ENCODE measurements at places on chromosomes 6 and 20. TPM values are rescaled to one million over a fixed set of nuclear protein-coding genes. Genes with fewer than 3 reads are reported as not detected.

DNA sequence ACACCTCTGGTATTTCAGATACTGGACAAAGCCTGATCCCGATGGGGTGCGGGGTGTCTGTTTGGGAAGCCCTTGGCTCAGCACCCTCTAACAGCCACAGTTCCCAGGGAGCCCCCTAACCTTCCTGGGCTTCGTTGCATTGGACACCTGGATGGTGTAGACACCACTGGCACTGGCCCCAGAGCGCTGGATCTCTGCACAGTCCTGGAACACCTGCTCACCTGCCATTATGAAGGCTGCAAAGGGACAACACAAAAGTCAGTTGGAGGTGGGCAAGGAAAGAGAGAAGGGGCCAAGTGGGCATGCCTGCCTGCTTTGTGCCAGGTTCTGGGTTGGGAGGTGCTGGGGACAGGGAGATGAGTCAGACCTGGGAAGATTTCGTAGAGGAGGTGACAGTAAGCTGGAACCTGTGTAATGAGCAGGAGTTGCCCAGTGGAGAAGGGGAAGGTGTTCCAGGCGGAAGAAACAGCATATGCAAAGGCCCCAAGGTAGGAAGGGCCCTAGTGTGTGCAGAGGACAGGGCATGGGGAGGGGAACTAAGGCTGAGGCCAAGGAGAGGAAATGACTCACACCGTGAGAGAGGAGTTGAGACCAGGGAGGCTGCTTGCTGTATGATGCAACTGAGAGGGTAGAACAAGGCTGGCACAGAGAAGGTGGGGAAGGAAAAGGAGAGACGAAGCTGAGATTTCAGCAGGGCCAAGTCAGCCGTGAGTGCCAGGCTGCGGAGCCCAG, 34.9 kb downstream of the ANGPT4 start:
- no peak for DNase-seq

The THBD gene
- 7.0 TPM for polyA plus RNA-seq

DNA sequence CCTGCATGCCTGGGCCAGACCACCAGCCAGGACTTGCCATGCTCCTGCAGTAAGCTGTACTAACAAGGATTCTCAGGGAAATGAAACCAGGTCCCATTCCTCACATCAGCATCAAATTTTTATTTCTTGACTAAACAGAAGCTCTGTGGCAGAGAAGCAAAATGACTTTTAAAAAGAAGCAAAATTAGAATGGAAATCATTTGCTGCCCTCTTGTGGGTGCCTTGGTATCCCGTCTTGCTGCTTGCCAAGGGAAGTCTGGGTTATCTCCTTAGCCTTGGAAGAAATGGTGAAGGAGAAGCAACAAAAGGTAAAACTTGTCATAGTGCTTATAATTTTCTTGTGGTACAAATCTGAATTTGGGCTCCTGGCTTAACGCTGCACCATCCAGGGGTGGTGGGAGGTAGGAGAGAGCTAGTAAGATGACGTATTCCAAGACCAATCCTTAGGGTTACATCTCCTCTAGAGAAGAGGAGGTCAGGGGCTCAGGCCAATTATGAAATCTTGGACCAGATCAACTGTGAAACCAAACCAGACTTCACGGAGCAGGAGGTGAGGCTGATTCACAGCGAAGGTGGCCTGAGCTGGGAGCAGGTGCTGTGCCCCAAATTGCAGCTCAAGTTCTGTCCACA, 107.5 kb downstream of the FAXC start:
- DNase-seq: no peak

The ADGRG6 gene
- 28.3 TPM for polyA plus RNA-seq

DNA sequence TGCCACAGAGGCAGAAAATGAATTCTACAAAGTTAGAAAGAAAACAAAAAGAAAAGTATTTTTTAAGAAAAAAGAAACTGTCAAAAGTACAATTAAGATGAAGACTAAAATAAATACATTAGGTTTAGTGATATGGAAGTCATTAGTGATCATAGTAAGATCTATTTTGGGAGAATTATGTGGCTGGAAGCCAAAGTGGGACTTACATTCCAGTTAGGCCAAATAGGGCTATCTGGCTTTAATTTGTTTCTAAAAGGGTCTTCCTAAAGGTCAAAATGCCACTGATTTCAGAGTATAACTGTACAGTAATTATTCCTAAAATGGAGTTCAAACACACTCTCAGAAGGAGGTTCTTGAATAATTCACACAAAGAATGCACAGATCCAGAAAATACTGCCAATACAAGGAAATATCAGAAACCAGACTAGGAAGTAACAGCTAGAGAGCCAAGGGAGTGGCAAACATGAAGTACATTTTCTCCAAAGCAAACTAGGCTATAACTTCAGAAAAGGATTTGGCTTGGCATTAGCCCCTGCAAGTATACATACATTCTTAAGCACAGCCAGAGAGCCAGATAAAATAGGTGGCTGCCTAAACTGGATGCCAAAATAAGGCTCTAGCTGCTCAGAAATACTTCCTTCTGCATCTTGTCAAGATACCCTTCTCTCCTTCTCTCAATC, 45.3 kb downstream of the PDSS2 start:
- DNase-seq: no peak

The WFDC10B gene
- polyA plus RNA-seq: not detected

GRCh38 chr6:8391934-8392333, 43.4 kb downstream of the SLC35B3 start:
- DNase-seq: no peak

DNA sequence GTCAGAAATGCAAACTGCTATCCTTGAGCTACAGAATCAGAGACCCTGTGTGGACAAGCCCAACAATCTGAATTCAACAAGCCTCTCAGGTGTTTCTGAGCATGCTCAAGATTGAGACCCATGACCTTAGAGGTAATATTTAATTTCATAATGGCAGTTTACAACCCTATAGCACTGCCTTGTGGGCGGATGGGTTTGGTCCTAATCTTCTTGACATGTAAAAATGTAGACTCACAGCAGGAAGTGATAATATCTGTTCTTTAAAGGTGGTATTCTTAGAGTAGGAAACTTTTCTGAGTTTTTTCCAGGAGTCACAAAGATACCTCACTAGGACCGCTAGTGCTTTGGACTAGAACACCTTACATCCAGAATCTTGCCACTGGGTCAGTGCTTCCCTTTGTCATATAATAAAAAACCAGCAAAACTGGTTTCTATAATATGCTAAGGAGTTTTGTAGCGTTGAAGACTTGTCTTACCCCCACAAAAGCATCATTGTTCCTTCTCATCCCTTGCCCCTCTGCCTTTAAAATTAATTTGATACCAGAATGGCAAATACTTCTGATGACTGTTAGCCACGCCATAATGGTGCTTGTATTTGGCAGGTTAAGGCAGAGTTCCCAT, 52.6 kb downstream of the E2F3 start:
- DNase-seq: no peak

GRCh38 chr6:22363714-22364239, 66.9 kb upstream of the PRL start:
- no peak for DNase-seq

- no peak for DNase-seq
These were observed 11.4 kb downstream of the TAGAP start for GRCh38 chr6:159033160-159034049.

The TDRD6 gene
- 1.1 TPM for polyA plus RNA-seq

GRCh38 chr6:136979206-136979605, 57.1 kb downstream of the SLC35D3 start:
- no peak for DNase-seq

The ASIP gene
- not detected for polyA plus RNA-seq

- DNase-seq: no peak
These were observed 397.4 kb downstream of the MAFB start for GRCh38 chr20:40291493-40292135.

GRCh38 chr6:10861086-10861485, 20.8 kb downstream of the GCM2 start:
- DNase-seq: no peak

GRCh38 chr20:50169329-50169823, 15.9 kb upstream of the PEDS1 start:
- DNase-seq: no peak

The ULBP1 gene
- polyA plus RNA-seq: 1.7 TPM

DNA sequence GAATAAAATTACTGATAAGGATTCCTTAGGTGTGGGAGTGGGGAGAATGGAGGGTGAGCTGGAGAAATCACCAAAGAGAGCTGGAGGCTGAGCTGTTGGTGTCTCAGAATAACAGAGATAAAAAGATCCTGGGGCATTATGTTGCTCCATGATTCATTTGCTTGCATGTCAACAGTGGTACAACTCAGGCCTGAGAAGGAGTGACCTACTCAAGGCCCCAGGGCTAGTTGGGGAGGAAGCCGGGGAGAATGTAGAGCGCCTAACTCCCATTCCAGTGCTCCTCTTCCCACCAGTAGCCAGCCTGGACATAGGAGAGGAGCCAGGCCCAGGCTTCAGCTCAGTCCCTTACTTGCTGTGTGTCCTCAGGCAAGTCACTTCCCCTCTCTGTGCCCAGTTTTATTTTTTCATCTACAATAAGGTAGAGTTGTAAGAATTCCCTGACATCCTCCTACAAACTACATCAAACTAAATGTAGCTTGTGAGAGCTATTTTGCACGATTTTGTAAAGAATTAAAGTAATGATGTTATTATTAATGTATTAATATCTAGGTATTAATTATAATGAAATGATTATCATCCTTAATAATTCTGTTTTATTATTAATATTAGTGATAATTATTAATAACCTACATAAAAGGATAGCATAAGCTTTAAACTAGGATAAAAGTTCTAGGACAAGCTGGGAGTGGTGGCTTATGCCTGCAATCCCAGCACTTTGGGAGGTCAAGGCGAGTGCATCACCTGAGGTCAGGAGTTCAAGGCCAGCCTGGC, 250.9 kb upstream of the SULF2 start:
- no peak for DNase-seq

The SPATS1 gene
- polyA plus RNA-seq: not detected

The PPP1R3G gene
- polyA plus RNA-seq: 3.4 TPM

The C20orf204 gene
- 1.8 TPM for polyA plus RNA-seq

GRCh38 chr20:3199206-3199605, 5.3 kb downstream of the DDRGK1 start:
- DNase-seq: no peak

GRCh38 chr6:139748353-139749146, 374.1 kb upstream of the CITED2 start:
- no peak for DNase-seq

- DNase-seq: no peak
These were observed 25.1 kb downstream of the DLGAP4 start for GRCh38 chr20:36331209-36331608.

The PRL gene
- not detected for polyA plus RNA-seq

The APOBEC2 gene
- 0.52 TPM for polyA plus RNA-seq

GRCh38 chr6:84976526-84977362, 212.3 kb upstream of the TBX18 start:
- DNase-seq: no peak

The TFAP2A gene
- polyA plus RNA-seq: 39.3 TPM

The CYP21A2 gene
- 0.61 TPM for polyA plus RNA-seq

DNA sequence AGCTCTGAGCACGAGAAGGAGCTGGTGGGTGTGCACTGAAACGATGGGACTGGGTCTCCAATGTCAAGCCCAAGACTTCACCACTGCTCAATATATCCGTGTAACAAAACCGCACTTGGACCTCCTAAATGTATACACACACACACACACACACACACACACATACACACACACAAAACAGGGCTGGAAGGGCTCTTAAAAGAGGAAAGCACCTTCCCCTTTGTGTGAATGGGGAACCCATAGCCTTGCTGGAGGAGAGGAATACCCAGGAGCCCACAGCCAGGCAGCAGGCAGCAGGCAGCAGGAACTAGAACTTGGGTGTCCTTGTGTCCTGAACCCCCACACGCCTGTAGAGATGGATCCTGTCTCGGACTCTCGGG, 29.8 kb downstream of the TGM2 start:
- no peak for DNase-seq

- no peak for DNase-seq
These were observed 1.8 kb downstream of the SNPH start for GRCh38 chr20:1267809-1268374.

DNA sequence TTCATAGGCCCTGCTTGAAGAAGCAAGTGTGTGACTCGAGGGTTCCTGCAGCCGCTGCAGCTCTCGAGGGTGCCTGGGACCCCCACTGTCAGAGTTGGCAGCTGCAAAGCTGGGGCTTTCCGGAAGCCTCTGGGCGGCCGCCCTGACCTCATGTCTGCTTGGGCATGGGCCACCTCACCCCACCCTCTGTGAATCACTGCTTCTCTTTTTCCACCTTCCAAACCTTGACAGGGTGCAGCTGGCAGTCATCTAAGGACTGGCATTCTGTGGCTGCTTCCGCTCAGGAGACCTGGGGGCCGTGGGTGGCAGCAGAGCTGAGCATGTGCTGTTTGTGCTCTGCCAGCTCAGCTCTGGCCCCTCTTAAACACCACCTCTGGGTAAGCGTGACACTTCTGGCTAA, 32.0 kb downstream of the ERMARD start:
- no peak for DNase-seq

DNA sequence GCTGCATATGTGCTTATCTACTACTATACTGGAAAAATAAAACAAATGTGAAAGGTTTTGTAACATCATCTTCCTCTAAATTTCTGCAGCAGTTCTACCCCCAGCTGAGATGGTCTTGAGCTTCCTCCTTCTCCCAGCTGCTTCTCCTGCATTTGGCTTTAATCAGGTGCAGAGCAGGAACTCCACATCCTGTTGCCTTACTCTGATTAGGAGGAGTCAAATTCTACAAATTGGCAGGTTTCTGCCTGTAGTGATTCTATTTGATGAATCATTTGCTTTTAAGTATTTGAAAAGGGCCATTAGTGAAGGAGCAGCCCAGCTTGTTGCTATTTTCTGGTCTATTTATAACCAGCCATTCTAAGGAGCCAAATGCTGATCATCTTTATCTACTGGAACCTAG, 224.5 kb downstream of the GMDS start:
- no peak for DNase-seq

DNA sequence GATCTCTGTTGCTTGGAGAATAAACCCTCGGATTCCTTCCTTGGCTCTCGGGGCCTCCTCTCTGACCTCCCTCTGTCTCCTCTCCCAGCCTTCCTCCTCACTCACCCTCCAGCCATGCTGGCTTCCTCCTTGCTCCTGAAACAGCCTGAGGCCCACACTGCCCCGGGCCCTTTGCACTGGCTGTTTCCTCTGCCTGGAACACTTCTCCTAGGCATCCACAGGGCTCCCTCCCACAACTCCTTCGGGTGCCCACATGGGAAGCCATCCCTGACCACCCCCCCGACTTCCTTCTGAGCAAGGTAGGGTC, 87.7 kb downstream of the CEBPB start:
- no peak for DNase-seq

DNA sequence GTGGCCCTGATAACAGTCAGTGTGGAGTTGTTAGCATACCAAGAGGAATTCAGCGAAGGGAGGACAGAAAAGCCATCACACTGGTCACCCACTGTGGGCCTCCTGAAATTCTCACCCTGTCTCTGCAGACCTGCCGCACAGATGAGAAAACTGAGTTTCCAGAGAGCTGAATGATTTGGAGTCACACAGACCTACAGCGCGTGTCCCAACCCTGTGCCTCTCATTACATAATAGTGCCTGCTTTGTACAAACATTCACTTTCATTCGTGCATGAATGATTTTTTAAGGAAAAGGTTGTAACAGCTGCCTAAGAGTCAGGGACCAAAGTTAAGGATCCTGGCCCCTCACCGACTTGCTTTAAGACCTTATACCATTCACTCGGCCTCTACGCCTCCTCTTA, 62.7 kb downstream of the THBS2 start:
- no peak for DNase-seq

The SIGLEC1 gene
- polyA plus RNA-seq: 0.95 TPM
